ENCODE measurements at places on chromosomes 5 and 9.

DNA sequence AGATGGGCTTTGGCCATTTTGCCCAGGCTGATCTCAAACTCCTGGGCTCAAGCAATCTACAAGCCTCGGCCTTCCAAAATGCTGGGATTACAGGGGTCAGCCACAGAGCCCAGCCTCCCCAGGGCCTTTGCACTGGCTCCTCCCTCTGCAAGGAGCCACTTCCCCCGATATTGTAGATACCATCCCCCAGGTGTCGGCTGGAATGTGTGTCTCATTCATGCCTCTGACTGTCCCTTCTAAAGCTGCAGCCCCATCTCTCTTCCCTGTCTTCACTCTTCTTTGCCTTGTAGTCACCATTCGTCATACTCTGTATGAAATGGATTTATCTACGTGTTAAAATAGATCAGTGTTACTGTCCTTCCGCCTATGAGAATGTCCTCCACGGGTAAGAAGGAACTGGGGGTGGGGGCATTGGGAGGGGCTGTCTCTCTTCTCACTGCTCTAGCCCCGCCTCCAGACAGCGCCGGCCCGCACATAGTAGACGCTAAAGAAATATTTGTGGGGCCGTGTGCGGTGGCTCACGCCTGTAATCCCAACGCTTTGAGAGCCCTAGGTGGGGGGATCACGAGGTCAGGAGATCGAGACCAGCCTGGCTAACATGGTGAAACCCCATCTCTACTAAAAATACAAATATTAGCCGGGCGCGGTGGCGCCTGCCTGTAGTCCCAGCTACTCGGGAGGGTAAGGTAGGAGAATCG lies 68.5 kb downstream of the LMX1B start:
- no peak for DNase-seq

GRCh38 chr5:10987276-10987924 lies 226.4 kb upstream of the DAP start:
- DNase-seq, result no peak

- no peak for DNase-seq
Measured at GRCh38 chr9:137255448-137256114, 454 bp downstream of the NELFB start.

GRCh38 chr9:21160178-21160577 lies 6.3 kb downstream of the IFNA21 start:
- DNase-seq, result peak; percentile 55

- DNase-seq, result no peak
Measured at GRCh38 chr5:143241892-143242291, 161.6 kb downstream of the NR3C1 start.

- DNase-seq, result no peak
Measured at GRCh38 chr5:8048920-8049319, 180.0 kb downstream of the MTRR start.

- no peak for DNase-seq
Measured at GRCh38 chr9:128152133-128153059, 3.1 kb downstream of the LCN2 start.

GRCh38 chr5:66739951-66740350 lies 143.8 kb downstream of the MAST4 start:
- no peak for DNase-seq

- no peak for DNase-seq
Measured at GRCh38 chr5:56456002-56456401, 222.9 kb upstream of the ANKRD55 start.

DNA sequence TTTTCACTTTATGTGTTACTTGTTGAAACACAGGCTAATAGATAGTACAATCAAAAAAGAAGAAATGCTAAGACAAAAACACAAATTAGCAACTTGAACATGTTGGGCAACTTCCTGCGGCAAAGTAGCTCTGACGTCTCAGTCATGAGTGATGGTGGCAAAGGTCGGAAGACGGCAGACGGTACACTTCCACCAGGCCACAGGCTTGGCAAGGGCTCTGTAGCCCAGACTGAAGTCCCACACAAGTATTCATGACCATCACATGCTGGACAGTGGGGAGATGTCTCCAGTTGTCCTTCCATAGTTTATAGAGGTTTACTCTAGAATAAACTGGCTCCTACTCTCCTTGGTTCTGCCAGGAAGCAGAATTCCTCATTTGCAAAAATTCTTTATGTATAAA lies 831.3 kb downstream of the MTRR start:
- no peak for DNase-seq

DNA sequence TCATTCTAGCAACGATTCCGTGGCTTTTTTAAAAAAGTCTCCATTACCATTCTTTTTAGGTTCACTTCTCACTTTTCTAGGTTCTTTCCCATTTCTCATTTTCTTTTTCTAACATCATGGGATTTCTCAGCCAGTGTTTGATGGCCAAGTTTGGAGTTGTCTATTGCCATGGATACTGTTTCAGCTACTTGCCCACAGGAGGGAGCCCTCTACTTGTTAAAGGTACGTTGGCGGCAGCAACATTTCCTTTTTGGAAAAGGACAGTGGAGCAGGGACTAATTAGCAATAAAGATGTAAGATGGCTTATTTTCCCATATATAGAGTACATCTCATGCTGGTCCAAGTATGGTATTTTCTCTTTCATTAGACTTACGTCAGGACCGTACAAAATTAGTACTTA lies 2257.5 kb upstream of the C9orf72 start:
- DNase-seq, result peak; percentile 72

GRCh38 chr5:58294598-58295305 lies 165.1 kb downstream of the PLK2 start:
- DNase-seq, result peak; percentile 64

DNA sequence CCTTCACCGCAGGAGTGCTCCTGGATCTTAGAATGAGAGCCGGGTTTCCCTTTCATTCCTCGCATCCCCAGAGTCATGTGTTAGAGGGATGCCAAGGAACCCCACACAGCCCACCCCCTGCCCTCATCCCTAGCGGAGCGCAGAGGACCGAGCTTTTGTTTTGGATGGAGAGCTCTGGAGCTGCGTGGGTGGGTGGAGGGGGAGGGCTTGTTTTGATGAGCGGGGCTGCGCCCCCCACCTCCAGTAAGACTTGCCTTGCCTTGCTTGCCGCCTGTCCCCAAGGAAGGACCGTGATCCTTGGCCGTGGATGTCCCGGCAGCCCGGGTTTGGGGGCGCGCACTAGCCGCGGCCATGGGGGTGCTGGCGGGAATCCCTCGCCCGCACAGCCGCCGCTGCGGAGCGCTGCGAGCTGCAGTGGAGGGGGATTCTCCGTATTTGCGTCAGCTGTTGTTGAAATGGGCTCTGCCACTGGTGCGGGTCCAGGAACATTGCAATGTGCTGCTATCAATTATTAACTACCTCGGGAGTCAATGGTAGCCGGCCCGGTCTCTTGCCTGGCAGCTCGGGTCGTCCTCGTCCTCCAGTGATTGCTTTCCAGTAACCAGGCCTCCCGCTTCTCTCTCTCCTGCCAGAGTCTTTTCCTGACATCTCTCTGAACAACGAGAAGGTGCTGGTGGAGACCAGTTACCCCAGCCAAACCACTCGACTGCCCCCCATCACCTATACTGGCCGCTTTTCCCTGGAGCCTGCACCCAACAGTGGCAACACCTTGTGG lies 1.0 kb downstream of the EGR1 start:
- no peak for DNase-seq

GRCh38 chr5:72301557-72301956 lies 18.5 kb downstream of the MRPS27 start:
- DNase-seq, result no peak

GRCh38 chr5:121630402-121630801 lies 221.3 kb upstream of the FTMT start:
- no peak for DNase-seq

DNA sequence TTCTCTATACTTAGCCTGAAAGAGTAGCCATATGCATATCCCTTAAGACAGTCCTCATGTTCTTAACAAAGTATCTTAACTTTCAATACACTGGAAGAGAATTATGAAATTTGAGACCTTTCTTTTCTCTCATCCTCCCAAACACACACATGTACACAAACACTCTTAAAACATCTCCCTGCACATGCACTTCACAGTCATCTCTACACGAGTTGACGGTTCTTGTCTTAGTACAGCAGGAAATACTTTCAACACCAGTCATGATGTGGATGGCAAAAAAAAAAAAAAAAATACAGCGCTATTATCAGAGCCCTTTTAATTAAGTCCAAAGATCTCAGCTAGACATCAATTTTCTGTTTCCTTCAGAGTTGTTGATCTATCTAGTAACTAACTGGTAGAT lies 43.6 kb upstream of the PCSK1 start:
- no peak for DNase-seq

DNA sequence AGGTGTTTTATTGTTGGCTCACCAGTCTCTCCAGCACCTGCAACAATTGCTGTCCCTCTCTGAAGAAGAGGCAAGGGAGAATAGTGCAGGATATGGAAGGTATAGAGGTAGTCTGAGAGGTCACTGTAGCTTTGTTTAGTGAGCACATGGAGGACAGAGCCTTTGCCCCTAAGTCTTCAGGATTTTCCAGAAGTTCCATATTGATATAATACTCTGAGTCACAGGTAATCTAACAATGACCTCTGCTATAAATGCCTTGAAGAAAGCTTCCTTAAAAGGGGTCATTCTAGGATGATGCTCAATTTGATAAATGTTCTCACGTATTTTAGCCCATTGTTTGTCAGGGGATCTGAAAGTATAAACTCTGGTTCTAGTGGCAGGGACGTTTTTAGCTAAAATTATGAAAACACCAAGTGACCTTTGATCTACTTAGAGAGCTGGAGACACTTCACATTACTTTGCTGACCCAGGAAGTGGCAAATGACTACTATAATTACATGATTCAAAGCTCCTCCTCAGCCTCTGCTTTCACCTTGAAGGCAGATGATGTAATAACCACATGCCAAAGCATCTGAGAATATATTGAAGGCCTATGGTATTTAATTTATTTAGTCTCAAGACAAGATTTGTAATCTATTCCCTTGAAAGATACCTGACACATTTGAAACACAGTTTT lies 366.9 kb upstream of the NUDT12 start:
- no peak for DNase-seq

DNA sequence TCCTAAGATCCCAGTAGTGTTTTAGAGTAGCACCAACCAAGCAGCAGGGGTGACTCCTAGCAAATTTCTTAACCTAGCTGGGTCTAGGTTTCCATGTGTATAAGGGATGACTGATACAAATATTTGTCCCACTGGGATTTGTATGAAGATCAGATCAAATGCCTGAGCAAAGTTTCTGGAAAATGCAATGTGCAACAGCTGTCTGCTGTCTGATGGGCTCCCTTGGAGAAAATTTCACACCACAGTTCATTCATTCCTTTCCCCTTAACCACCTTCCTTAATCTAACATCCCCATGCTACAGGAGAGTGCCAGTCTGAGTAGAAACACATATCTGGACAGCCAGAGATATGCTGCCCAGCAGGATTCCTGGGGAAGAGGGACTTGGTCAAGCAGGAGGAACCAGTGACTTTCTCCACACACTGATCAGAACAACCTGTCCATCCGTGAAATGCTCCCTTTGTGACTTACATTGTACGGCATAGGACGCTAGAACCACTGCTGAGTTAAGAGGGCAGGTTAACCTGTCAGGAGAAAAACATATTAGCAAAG lies 53.3 kb downstream of the PTPN3 start:
- DNase-seq, result no peak

DNA sequence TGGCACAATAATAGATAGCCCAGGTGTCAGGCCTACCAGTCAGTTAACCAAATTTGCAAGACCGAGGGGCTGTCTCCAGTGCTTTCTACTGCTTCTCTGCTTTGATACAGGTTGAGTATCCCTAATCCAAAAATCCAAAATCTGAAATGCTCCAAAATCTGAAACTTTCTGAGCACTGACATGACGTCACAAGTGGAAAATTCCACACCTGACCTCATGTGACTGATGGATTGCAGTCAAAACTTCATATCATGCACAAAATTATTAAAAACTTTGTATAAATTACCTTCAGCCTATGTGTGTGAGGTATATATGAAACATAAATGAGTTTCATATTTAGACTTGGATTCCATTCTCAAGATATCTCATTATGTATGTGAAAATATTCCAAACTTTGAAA lies 213.5 kb upstream of the PANK3 start:
- no peak for DNase-seq

DNA sequence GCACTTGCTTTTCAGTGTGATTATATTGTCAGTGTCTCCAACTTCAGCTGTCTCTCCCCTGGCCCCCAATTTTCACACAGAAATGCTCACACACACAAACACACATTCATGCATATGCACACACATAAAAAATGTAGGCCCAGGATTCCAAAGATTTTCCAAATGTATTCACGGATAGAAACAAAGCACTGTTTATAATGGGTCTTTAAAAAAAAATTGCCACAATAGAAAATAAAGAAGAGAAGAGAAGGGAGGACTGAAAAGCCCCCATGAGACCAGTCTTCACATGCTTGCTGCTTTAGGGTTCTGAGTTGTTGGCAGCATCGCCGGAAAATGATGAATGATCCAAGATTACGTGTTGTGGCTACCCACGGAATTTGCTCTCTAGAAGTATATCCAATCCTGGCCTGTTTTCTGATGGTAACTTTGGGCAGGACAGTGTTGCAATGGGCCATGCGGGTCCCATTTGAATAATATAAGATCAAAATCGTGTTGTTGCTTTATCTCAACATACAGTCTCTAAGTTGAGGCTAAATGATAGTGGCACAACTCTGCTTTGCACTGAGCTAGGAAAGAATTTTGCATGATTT lies 36.2 kb upstream of the ACO1 start:
- DNase-seq, result no peak

- no peak for DNase-seq
Measured at GRCh38 chr9:72422214-72422613, 57.2 kb upstream of the ZFAND5 start.

DNA sequence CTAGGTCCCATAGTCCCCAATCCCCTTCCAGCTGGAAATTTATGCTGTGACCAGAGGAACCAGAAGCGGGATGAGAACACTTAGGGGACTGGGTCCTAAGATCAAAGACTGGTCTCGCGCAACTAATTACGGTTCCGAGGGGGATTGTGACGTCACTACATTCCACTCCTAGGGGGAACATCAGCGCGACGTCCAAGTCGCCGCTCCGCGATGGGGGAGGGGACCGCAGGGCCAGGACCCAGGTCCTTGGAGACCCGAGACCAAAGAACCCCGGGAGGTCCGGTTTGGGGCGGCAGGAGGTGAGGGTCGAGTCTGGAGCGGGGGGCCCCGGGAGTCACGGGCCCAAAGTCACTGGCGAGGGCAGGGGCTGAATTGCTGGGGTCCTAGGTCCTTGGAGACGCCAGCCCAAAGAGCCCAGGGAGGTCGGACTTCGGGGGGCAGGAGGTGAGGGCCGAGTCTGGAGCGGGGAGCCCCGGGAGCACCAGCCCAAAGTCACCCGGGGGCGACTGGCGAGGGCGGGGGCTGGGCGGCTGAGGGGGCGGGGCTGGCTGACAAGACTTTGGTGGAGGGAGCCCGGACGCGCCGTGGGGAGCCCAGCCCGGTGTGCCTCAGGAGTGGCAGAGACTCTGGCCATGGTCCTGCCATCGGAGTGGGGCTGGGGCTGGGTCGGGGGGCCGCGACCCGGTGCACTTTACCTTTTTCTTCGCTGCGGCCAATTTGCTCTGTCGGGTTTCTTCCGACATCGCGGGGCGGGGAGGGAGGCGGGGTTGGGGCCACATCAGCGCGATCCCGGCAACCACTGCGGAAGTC lies at the start of gene GOLGA2:
TSS of gene GOLGA2 (minus strand) at position 810 of the 810 bp plus-strand sequence. CDS start at position 779, 31 bp downstream.
- DNase-seq, result peak; percentile 70

DNA sequence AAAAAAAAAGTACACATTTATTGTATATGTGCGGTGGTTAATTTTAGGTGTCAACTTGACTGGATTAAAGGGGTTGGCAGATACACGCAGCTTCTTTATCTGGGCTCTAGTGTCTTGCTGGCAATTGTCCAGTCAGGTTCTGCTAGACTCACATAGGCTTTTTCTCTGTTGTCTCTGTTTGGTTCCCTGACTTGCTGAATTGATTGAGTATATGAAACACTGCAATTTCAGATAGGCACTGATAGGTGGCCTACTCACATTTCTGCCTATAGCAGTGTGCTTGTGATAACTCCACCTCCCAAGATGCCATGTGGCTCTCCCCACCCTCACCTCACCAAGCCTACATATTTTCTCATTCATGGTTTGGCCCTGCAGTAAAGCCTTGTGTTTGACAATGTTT lies 52.5 kb downstream of the AOPEP start:
- no peak for DNase-seq
